Stimulated activated CD8-positive, alpha-beta memory T cell treated with anti-CD3 and anti-CD28 coated beads, Interleukin-4, amount 100 ng/mL, for 1 hour (primary cell): ENCODE measurements at places on chromosomes 3 and 15.

DNA sequence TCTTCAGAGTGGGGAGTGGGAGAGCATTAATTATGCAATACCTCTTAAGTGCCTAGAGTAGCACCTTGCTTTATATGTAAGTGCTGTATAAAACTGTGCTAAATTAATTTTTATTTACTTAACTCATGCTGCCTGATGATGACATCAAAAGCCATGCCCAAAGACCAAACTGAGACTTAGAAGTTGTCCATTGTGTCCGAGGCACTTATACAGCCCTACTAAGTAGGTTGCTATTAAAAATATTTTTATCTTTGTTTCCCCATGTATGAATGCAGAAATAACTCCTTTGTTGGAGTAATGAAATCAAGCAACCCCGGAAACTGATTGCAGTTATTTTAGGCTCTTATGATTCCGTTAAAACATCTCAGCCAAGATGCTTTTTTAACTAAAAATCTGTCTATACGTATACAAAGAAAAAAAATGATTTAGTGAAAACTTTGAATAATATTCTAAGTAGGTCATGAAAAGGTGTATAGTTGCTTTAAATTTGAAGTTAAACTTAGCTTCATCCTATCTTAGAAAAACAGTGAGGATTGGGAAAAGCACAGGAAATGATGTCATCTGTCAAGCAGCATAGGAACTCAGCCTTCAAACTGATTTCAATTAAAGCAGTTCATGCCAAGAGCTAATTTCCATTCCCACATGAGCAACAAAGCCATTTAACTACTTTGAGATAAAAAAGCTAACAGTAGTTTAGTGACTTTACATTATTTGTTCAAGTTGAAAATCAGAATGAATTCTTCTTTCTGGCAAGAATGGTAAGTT lies 43.0 kb downstream of the FBN1 start:
- no peak for DNase-seq

DNA sequence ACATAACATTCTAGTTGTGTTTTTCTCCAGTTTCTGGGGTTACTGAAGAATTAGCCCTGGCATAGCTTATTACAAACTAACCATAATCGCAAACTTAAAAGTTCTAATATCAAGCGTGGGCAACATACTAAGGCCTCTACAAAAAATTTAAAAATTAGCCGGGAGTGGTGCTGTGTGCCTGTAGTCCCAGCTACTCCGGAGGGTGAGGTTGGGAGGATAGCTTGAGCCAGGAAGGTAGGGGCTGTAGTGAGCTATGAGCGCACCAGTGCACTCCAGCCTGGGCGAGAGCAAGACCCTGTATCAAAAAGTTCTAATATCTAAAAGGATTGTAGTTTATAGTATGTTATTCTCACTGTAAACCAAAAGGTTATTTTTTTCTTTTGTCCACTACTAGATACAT lies 1.1 kb downstream of the OIP5 start:
- no peak for DNase-seq

- DNase-seq = no peak
These were observed 71.4 kb downstream of the SCN5A start for GRCh38 chr3:38578081-38578475.

DNA sequence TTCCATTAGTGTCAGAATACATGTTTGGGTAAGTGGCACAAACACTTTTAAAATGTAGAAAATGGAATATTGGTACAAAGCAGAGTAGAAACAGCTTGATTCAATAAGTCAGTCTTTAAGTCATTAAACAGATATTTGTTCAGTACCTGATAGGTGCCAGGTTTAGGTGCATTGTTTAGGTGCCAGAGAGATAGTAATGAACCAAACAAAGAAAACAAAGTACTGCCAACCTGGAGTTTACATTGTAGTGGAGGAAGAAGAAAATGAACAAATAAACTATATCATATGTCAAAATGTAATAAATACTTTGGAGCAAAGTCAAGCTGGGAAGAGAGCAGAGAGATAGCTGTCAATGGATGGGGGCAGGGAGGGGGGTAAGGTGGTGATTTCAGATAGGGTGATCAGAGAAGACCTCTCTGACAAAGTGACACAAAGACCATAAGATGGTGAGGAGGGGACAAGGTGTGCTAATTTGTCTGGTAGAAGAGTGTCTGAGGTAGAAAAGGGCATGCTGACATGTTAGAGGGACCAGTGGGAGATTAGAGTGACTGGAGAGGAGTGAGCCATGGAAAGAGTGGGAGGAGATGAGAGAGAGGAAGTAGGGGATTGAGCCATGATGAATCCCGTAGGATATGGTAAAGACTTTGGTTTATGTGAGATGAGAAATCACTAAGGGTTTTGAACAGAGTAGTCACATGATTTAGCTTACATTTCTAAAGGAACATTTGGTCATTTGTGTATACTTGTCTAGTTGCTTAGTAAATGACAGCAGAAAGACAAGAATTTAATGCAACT lies 128.2 kb downstream of the UBE2E2 start:
- DNase-seq = no peak

DNA sequence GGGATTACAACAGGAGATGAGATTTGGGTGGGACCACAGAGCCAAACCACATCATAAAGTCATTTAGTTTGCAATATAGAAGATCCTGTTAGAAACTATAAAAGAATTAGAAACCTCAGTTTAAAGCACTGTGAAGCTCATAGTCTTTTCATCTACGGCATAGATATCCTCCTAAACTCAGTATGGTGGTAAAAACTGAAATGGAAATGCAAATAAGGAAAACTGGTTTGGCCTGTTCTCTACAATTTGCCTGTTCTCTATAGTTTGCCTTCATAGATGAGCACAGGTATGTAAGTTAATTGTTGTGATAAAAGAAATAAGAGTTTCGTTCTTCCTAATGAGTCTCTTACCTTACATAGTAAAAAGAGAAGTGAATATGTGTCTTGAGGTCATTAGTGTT lies 331.6 kb upstream of the ARL6 start:
- no peak for DNase-seq

GRCh38 chr3:126737527-126737926 lies 33.5 kb downstream of the CHCHD6 start:
- DNase-seq = no peak
